Gastroesophageal sphincter (tissue), 4 donors: ENCODE measurements at places on chromosomes 3 and 15. TPM values are rescaled to one million over a fixed set of nuclear protein-coding genes. Genes with fewer than 3 reads are reported as not detected.

- ATAC-seq = no peak
These were observed 130.5 kb downstream of the ST8SIA2 start for GRCh38 chr15:92524161-92524560.

GRCh38 chr3:158403013-158403412 lies 168.0 kb upstream of the MLF1 start:
- no peak for ATAC-seq

The NR1I2 gene
- not detected for total RNA-seq

- no peak for ATAC-seq
These were observed 733.7 kb upstream of the CFAP20DC start for GRCh38 chr3:59783468-59783988.

DNA sequence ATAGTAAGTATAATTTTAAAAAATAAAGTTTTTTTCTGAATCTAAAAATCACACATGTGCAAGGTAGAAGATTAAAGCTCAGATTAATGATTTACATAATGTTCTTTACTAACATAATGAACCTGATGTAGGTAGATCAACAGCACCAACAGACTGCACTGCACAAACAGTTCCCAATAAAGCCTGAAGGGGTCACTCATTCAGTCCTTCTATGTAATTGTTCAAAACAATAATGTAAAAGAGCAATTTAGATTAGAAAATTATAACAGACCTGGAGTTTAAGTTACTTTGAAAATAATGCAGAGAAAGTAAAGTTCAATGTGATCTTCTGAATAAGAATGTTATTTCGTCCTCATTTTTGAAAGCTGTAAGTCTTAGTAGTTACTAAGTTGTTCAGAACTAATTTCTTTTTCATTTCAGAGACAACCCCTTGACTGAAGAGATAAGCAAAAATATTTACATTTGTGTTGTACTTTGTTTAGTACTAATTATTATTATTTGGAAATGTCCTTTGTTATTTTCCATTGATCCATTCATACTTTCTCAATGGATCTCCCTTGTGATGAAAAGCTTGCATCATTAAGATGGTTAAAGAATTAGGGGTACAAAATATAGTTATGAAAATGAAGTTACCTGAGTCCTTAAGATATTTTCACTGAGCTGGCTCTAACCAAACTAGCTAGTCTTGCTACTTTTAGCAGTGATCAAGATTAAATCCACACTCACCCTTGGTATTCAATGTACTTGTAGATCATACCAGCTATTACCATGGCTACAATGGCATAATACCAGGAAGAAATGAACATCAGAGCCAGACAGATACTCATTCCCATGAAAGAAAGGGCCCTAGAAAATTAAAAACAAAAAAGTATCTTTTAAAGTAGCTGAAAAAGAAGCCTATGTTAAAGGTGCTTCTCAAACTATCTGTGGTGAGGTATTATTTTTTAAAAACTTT lies 16.8 kb downstream of the EMC4 start:
- ATAC-seq = no peak

The CIB2 gene
- total RNA-seq = 7.1 TPM

The CCDC13 gene
- 6.9 TPM for total RNA-seq
